ENCODE measurements at places on chromosomes 5 and 9.

- no peak for DNase-seq
Measured at GRCh38 chr9:132324425-132324824, 30.4 kb downstream of the SETX start.

DNA sequence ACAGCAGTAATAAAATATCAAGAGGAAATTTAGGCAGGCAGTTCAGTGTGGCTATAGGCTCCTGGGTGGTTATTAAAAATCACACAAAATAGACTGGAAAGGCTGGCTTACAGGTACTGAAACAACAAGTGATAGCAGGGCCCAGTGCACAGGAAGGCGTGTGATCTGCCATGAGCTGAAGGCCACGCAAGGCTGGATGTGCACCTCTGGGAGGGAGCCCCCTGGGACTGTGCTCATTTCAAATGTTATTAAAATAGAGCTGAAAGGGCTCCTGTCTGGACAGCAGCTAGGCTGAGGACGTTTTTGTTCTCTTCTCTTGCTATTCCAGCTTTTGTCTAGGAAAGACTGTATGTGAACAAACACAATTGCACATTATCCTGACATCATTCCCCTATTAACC, 324.3 kb upstream of the RFX3 start:
- no peak for DNase-seq

- no peak for DNase-seq
Measured at GRCh38 chr5:134964359-134965270, 3.1 kb upstream of the CATSPER3 start.

- peak; percentile 3 for DNase-seq
Measured at GRCh38 chr5:8376478-8376877, 507.5 kb downstream of the MTRR start.

GRCh38 chr9:18798106-18798505, 234.9 kb downstream of the SAXO1 start:
- no peak for DNase-seq

DNA sequence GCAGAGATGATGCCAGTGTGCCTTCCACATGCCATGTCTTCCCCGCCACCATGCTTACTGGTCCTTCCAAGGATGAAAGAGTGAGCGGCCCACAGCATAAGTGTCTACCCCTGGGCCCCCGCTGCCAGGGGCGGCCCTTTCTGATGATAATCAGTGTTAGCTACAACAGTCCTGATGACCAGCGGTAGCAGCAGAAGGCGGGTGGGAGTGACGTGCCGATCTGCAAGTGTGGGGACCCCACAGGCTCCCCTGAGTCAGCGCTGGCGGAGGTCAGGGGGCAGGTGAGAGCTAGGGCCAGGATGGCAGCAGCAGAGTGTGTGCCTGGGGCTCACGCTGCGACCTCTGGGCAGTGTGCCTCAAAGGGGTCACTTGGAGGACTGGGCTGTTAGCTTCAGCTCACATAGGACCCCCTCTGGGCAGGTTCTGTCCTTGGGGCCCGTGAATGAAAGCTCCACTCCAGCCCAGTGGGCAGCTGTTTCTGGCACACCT, 80.4 kb downstream of the HMCN2 start:
- no peak for DNase-seq

GRCh38 chr5:112703866-112704820, 33.5 kb upstream of the APC start:
- DNase-seq, result no peak
